Activated CD8-positive, alpha-beta memory T cell treated with anti-CD3 and anti-CD28 coated beads for 24 hours (primary cell): ENCODE measurements at places on chromosomes 11 and 22.

- no peak for DNase-seq
Observed at GRCh38 chr11:97622795-97623194, 1233.0 kb downstream of the JRKL start.

GRCh38 chr11:26951809-26952515 is 42.0 kb upstream of the FIBIN start:
- DNase-seq = no peak

- no peak for DNase-seq
Observed at GRCh38 chr22:30078320-30079311, 1.6 kb upstream of the HORMAD2 start.

- DNase-seq = no peak
Observed at GRCh38 chr11:133509924-133510697, 22.2 kb downstream of the OPCML start.

DNA sequence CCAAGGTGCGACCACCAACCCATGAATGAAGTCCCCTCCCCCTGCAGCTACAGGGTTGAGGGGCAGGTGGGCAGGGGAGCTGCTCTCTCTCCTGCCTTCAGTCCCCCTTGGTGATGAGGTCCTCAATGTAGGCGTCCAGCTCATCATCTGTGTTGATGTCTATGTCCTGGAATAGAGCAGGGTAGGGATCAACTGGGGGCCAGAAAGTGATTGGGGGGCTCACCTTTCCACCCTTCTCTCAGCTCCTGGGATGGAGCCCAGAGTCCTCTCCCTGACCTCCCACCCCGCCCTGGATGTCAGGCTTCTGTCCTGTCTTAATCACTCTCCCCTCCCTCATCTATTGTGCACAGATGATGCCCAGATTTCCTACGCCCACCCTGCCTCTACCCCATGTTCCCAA is 41.9 kb downstream of the MORC2 start:
- DNase-seq = no peak

- DNase-seq = no peak
Observed at GRCh38 chr11:131099013-131099412, 182.7 kb upstream of the SNX19 start.

GRCh38 chr11:86952221-86952875 is 2.8 kb downstream of the FZD4 start:
- no peak for DNase-seq

- DNase-seq = peak; percentile 19
Observed at GRCh38 chr11:1139441-1140083, 18.2 kb upstream of the MUC5AC start.

DNA sequence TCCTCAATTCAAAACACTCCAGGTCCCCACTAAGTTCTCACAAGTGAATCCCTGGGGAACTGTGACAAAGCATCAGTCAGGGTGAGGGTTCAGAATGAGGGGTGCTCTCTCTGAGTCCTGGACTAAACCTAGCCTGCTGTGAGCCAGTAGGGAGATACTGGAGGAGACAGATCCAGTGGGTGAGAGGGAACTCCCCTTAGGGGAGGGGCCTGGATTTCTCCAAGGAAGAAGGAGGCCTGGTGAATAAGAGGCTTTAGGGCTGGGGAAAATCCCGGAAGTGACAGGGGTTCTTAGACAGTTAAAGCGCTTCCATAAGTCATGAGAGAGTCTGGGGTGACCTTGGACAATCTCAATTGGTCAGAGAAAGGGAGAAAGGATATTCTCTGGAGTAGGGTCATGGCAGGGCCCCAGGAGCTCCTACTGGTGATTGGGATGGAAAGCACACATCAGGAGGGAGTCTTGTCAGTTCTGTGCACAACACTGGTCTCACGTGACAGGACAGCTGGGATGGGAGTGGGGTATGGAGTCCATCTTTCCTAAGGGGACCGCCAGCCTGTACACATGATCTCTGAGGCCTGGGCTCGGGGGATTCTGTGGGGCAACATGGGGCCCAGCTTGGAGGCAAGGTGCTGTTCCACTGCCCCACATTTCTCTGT is 1.5 kb downstream of the TBC1D10A start:
- no peak for DNase-seq

- DNase-seq = peak; percentile 94
Observed at GRCh38 chr11:124763156-124763947, 1.3 kb upstream of the ESAM start.

- no peak for DNase-seq
Observed at GRCh38 chr11:122864386-122865115, 18.0 kb upstream of the JHY start.

DNA sequence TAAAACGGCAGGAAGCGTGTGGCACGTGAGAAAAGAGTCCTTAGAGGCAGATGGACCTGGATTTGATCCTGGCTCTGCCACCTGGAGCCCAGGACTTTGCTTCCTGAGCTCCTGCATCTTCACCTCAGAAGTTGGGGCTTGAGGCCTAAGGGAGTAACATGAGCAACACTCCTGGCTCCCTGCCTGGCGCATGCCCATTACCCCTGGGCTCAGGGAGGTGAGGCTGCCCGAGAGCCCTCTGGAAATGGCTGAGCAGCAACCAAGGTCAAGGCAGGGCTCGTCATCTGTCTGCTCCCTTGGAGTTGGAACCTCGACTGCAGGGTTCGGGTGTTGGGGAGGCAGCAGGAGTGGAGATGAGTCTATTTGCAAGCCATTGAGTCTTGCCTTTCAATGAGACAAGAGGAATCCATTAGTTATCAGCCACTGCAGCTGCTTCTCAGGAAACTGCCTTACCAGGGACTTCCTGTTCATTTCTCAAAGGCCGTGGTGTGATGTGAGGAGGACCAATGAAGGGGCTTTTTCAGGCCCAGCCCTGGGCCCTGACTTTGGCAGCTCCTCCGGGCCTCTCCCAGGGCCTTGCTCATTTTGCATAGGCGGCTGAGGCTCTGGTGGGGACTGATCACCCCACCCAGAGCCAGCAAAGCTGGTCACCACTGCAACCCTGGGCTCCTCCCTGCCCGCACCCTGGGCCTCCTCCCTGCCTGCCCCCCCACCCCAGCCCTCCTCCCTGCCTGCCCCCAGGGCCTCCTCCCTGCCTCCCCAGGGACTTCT is 6.4 kb downstream of the FADS2 start:
- peak; percentile 73 for DNase-seq
